ENCODE measurements at places on chromosomes 7 and 10.

- DNase-seq = no peak
Observed at GRCh38 chr7:82258181-82258580, 185.4 kb downstream of the CACNA2D1 start.

DNA sequence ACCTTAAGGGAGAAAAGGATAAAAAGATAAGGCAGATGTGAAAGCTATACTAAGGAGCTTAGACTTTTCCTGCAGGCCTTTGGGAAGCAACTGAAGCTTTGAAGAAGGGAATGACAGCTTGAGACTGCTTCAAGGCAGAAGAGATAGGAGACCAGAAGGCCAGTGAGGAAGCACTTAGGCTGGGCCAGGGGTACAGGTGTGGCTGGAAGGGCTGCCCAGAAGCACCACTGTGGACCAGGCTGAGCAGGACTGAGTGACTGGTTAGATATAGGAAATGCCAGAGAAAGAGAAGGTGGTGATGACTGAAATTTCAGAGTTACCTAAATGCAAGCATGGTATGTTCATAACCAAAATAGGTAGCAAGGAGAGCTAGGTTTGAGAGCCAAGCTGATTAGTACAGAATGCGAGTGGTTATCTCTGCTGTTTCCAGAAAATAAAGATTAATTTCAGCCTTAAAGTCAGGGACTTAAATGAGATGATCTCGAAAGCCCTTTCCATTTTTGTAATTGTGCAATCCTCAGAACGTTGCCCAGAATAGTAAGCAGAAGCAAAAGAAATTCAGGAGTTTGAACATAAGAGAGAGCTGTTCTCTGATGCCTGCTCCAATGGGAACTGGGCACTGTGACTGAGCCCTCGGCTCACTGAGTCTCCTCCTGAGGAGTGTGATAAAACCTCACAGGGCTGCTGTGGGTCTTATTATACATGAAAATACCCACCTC is 54.9 kb downstream of the MET start:
- DNase-seq = no peak

GRCh38 chr10:48404646-48405045 is 98.2 kb downstream of the MAPK8 start:
- DNase-seq = no peak

- no peak for DNase-seq
Observed at GRCh38 chr7:28419716-28420115, 7.4 kb downstream of the CREB5 start.

DNA sequence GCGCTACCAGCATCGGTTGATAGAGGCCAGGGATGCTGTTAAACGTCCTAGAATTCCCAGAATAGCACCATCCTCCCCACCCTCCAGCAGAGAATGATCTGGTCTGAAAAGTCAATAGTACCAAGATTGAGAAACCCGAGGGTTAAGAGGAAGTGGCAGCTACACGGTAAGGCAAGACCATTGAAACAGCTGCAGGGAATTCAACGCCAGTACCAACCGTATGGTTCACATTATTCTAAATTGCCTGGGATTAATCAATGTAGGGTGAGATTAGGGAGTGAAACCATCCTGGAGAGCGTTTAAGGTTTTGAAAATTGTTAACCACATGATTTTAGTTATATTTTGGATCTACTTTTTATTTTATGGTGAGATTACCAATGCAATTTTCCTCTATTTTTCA is 352.2 kb downstream of the PRPF18 start:
- no peak for DNase-seq

- no peak for DNase-seq
Observed at GRCh38 chr10:126497672-126498071, 109.4 kb upstream of the ADAM12 start.

DNA sequence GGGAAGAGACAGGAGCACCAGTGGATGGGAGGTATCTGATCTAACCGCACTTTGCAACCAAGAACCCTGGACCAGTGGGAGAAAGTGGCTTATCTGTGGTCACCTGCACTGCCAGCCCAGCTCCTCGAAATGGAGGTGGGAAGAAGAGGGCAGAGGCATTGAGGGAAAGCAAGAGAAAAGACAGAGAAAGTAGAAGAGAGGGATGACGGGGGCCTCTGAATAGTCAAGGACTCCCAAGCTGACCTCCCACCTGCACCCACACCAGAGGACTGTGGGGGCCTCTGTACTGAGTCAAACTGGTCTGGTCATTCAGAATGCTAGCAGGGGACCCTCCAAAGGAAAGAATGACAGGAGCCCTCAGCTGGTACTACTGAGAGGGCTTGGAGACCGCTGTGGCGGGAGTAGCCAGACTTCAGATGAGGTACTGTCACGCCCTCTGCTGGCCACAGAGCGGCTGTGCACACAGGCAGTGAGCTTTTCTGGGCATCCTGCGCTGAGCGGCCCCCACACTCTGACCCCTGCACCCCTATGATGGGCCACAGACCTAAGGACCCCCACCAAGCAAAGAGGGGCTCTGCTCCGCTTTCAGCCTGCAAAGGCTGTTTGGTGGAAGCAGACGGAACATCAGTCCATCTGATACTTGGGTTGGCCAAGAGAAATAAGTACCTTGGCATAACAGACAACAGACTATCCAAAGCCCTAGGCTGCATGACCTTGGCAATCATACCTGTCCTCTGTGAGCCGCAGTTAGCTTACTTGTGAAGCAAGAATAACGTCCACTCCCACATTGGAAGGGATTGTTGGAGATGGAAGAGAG is 112.9 kb downstream of the COL13A1 start:
- DNase-seq = peak; percentile 27

- no peak for DNase-seq
Observed at GRCh38 chr7:37304921-37305320, 143.7 kb downstream of the ELMO1 start.

- DNase-seq = no peak
Observed at GRCh38 chr7:93476491-93477344, 97.8 kb downstream of the CALCR start.

DNA sequence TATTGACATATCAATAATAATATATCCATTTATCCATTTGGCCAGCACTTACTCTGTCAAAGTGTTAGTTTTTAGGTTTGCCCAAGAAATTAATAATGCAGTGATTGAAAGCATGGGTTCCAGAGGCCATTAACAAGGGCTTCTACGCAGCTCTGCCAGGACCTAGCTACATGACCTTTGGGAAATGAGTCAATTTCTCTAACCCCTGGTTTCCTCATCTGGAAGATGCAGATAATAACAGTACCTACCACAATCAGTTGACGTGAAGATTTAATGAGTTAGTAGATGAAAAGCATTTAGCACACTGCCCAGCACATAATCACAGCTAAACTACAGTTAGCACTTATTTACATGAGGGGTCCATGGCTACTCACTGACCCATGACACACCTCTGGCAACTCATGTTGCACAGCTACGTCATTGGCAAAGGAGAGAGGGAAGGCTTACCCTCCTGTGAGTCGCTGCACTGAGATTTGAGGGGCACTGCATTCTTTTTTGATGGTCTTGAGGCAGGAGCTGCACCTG is 263.7 kb downstream of the PLXNA4 start:
- no peak for DNase-seq

DNA sequence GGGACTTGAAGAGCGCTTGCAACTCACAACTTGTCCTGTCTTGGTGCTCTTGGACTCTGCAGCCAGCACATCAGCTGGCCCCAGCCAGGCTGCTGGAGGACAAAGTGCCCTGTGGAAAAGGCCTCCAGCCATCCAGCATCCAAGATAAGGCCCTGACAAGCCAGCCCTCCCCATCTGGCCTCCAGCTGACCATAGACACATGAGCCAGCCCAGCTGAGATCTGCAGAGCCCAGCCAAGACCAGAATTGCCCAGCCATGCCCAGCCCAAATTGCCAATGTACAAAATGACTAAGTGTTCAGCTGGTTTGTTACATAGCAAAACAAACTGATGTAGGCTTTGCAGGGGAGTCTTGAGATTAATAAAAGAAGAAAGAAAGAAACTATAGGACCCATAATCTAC is 36.0 kb upstream of the FRMD4A start:
- no peak for DNase-seq

DNA sequence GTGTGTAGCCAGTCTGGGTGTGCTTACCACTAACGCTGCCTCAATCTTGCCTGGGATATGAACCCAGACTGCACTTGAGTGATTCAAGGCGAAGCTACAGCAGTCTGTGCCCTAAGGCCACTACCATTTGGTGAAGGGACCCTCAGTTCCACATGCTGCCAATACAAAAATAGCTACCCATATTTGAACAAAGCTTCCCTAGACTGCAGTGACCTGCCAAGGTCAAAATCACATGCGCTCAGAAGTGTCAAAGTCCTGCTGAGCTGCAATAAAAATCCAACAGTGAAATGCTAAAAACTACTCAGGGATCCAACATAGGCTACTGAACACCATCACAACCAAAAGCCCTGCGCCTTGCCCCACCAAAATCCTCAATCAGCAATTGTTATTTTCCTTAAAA is 472.3 kb upstream of the VSTM2A start:
- DNase-seq = no peak

DNA sequence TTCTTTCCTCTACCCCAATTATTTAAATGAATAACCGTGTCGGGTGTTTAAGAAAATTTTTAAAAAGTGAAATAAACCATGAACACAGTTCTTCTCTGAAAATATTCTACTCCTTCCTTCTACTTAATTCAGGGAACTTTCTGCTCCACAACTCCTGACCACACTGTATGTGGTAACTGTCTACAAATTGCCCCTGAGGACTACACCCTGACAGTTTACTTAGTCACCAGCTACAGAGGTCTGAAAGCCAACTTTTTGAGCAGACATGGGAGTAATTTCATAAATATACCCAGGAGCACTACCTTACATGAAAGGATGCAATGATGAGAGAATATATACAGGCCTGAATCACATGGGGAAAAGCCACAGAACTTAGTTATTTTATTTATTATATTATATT is 523.2 kb upstream of the SORCS1 start:
- no peak for DNase-seq

DNA sequence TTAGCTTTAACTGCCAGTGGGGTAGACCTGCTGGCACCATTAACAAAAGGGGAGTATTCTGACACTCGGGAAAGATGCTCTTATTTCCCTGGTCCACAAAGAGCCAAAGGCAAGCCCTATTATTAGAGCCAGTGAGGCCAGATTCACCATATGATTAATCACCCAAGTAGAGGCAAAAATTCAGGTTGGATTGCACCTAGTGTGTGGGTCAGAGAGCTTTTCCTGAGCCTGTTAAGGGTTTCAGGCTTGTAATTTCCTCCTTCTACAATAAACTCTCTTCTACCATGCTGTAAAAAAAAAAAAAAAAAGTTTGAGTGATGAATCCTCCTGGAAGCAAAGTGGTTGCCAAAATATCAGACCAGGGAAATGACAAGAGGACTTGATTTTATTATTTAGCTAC is 163.5 kb downstream of the MBL2 start:
- no peak for DNase-seq

GRCh38 chr10:102235598-102235920 is 5.8 kb downstream of the PITX3 start:
- no peak for DNase-seq

GRCh38 chr7:125089171-125089570 is 159.5 kb upstream of the POT1 start:
- no peak for DNase-seq

DNA sequence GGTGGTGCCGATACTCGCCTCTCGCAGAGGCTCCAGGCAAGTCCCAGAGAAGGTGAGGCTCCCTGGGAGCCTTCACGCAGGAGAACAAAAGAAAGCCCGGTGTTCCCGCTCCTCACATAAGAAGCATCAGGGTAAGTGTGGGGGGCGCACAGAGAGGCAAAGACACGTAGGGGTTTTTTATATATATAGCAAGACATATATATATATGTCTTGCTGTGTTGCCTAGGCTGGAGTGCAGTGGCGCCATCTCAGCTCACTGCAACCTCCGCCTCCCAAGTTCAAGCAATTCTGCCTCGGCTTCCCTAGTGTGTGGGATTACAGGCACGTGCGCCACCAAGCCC is 61.3 kb downstream of the PDIA4 start:
- DNase-seq = no peak

GRCh38 chr7:154857728-154858681 is 144.9 kb downstream of the PAXIP1 start:
- DNase-seq = peak; percentile 72

GRCh38 chr7:7427363-7427762 is 108.3 kb downstream of the COL28A1 start:
- DNase-seq = no peak

GRCh38 chr10:132827861-132828539 is 42.1 kb upstream of the NKX6-2 start:
- no peak for DNase-seq

GRCh38 chr10:80205477-80206276 is at the start of gene ANXA11:
Gene ANXA11 (minus strand): TSS chr10:80205537. CDS start chr10:80172861, 32,676 bp downstream.
- peak; percentile 82 for DNase-seq

GRCh38 chr10:16787361-16787791 is 29.8 kb downstream of the RSU1 start:
- DNase-seq = no peak

DNA sequence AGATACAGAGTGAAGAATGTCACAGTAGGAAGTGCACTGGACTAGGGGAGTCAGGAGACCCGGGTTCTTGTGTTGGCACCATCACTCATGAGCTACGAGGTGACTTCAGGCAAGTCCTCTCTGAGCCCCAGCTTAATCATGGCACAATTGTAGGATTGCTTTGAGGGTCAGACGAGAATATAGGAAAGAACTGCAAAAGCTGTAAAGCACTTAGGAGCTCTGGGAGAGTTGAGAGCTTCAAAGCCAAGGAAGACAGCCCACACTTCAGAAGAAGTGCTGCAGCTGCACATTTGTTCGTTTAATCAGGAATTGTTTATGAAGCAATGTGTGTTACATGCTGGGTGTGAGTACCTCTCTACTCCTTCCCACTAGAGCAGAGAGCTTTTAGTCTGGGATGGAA is 4.4 kb downstream of the FBH1 start:
- no peak for DNase-seq

GRCh38 chr7:48110868-48111267 is 21.8 kb downstream of the UPP1 start:
- no peak for DNase-seq

- no peak for DNase-seq
Observed at GRCh38 chr7:51446356-51446755, 129.7 kb upstream of the COBL start.

DNA sequence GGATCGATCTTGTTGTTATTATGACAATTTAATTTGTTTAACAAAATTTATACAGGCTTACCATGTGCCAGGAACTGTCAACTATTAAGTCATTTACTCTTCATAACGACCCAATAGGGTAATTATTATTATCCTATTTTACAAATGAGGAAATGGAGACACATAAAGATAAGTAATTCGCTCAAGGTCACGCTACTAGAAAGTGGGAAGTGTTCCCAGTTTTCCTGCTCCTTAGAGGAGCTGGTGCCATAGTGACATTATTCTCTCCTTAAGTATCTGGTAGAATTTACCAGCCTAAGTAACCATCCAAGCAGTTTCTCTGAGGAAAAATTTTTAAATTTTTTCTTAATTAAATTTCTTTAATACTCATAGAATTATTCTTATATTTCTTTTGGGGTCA is 360.9 kb upstream of the RNF32 start:
- no peak for DNase-seq

- DNase-seq = no peak
Observed at GRCh38 chr7:97001656-97002554, 3.4 kb upstream of the DLX6 start.
